Lung (tissue), 17 donors: ENCODE measurements at places on chromosomes 4 and X. TPM values are rescaled to one million over a fixed set of nuclear protein-coding genes. Genes with fewer than 3 reads are reported as not detected.

The F8 gene
- 9.0 TPM for polyA plus RNA-seq

The NXF2 gene
- 0.18 TPM for polyA plus RNA-seq

The TCEAL6 gene
- not detected for polyA plus RNA-seq

The CLGN gene
- 0.87 TPM for polyA plus RNA-seq

The KIAA1210 gene
- polyA plus RNA-seq = not detected

The CLNK gene
- 0.04 TPM for polyA plus RNA-seq

The PPP4R3C gene
- polyA plus RNA-seq = not detected

The STX18 gene
- 16.2 TPM for polyA plus RNA-seq

The ZAR1 gene
- not detected for polyA plus RNA-seq

The DCAF4L1 gene
- polyA plus RNA-seq = 0.14 TPM

The TBX22 gene
- polyA plus RNA-seq = not detected

The FIP1L1 gene
- 22.1 TPM for polyA plus RNA-seq

The TLR1 gene
- polyA plus RNA-seq = 2.4 TPM

The KLHL4 gene
- 0.24 TPM for polyA plus RNA-seq

The MAGEA12 gene
- not detected for polyA plus RNA-seq

The XPNPEP2 gene
- polyA plus RNA-seq = 0.71 TPM

The F9 gene
- not detected for polyA plus RNA-seq

The MAGEA8 gene
- polyA plus RNA-seq = not detected

The ARHGAP36 gene
- polyA plus RNA-seq = not detected

The ARHGEF9 gene
- 11.8 TPM for polyA plus RNA-seq

The MTMR8 gene
- polyA plus RNA-seq = 0.53 TPM

The HSD17B13 gene
- polyA plus RNA-seq = 3.1 TPM

The TET2 gene
- 8.3 TPM for polyA plus RNA-seq

The ARAP2 gene
- polyA plus RNA-seq = 7.6 TPM

The IQCM gene
- polyA plus RNA-seq = not detected

The BST1 gene
- 53.5 TPM for polyA plus RNA-seq

The TMEM131L gene
- 2.9 TPM for polyA plus RNA-seq

The SPANXC gene
- polyA plus RNA-seq = not detected

The PLA2G12A gene
- polyA plus RNA-seq = 36.0 TPM

The PGAM4 gene
- polyA plus RNA-seq = not detected

The MID1 gene
- polyA plus RNA-seq = 5.2 TPM

The KIT gene
- 4.9 TPM for polyA plus RNA-seq
